Osteoblast (primary cell): ENCODE measurements at places on chromosomes 2 and 18. TPM values are rescaled to one million over a fixed set of nuclear protein-coding genes. Genes with fewer than 3 reads are reported as not detected.

The DCC gene
- under 0.01 TPM in 1 of 2 replicates, not detected in the other for total RNA-seq

GRCh38 chr2:38485734-38486133 lies 108.7 kb upstream of the ATL2 start:
- no peak for DNase-seq

GRCh38 chr18:45526114-45526841 lies 89.0 kb upstream of the SLC14A2 start:
- DNase-seq, result no peak

DNA sequence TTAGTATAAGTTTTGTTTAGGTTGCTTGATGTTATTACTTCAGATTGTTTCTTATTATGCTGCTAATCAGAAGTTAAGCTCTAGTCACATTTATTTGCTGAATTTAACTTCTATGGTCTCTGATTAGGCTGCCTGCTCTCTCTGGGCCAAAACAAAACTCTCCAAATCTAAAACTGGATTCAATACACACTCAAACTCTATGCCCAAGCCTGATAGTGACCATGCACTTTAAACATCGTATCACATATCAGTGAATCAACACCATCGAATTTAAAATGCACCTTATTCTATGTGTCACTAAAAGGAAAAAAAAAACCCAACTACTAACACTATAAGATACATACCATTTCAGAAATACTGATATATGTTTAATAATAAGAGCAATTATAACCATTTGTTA lies 76.9 kb upstream of the FRZB start:
- DNase-seq, result peak; percentile 14

DNA sequence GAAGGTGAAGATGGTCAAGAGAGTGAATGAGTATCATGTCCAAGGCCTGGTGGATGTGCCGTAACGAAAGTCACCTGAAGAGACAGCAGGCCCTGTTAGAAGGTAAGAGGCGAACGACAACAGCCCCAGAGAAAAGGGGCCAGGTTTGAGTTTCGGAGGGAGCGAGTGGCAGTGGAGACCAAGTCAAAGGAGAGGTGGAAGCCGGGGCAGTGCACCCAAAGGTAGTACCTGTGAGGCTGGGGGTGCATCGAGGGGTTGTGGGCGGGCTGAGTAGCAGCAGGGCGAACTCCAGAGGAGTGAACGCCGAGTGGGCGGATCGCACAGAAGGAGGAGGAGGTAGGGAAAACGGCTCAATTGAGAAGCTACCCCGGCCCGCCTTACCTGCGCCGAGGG lies 358 bp downstream of the USP37 start:
- DNase-seq, result no peak

DNA sequence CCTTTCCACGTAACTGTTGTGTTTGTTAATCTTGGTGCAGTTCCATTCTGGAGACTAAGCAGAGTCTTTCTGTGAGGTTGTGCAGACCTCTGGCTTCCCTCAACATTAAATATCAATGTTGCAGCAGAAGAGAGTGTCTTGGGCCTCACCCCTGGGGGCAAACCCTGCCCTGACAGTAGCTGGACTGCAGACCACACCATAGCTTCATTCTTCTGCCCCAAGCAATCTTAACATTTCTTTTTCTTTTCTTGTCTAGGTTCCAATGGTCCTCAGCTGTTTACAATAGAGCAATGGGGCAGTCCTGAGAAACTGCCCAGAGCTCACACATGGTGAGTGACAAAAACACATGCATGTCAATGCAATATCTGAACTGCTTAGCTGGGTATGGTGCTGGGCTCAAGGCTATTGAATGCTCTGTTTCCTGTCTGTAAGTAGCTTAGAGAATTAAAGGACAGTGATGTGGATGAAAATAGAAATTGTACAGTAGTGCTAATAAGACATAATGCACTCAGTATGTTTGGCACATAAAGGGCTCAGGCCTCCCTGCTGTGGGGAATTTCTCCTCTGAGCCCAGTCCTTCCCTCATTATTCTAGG lies 237.6 kb downstream of the ALPK2 start:
- no peak for DNase-seq

The TDRD15 gene
- total RNA-seq, result not detected in 2 replicates

- DNase-seq, result peak; percentile 79
Measured at GRCh38 chr2:237538001-237538720, 28.2 kb upstream of the PRLH start.

GRCh38 chr2:220966636-220967035 lies 605.5 kb downstream of the EPHA4 start:
- peak; percentile 29 for DNase-seq

DNA sequence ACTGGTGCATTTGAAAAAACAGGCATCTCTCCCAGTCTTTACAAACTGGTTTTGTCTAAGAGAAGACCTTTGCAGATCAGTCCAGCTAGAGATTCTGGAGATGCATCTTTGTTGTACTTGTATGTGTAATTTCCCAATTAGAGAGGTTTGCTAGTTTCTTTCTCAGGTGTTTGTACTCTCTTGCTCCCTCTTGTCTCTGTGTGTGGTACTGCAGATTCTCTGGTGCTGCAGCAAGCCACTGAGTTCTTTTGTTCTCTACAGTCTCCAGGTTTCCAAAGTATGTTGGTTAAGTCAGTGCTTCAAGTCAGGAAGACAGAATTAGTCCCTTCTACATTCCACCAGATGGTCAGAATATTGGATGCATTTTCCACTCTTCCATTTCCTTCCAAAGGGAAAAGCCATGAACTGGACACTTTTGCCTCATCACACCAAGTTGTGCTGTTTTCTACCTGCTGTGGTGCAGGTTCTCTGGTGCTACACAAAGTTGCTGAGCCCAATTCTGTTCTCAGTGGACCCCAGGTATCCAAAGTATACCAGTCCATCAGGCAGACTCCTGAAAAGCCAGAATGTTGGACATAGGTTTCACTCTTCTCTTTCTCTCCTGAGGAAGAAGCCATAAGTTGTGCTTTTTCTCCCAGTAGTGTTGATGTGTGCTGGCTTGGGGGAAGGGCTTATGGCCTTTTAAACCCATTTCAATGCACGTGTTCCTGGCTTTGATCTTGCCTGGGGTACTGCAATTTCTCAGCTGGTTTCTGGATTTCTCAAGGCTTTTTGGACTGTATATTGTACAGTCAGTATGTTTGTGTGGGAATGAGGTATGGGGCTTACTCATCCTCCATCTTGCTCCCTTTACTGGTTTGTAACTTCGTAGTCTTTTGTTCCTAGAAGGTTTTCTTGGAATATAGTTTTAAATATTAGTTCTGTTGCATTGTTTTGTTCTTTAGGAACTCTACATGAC lies 29.8 kb downstream of the EPC2 start:
- no peak for DNase-seq

The RAPH1 gene
- total RNA-seq, result 46.9 and 57.2 TPM in 2 replicates

DNA sequence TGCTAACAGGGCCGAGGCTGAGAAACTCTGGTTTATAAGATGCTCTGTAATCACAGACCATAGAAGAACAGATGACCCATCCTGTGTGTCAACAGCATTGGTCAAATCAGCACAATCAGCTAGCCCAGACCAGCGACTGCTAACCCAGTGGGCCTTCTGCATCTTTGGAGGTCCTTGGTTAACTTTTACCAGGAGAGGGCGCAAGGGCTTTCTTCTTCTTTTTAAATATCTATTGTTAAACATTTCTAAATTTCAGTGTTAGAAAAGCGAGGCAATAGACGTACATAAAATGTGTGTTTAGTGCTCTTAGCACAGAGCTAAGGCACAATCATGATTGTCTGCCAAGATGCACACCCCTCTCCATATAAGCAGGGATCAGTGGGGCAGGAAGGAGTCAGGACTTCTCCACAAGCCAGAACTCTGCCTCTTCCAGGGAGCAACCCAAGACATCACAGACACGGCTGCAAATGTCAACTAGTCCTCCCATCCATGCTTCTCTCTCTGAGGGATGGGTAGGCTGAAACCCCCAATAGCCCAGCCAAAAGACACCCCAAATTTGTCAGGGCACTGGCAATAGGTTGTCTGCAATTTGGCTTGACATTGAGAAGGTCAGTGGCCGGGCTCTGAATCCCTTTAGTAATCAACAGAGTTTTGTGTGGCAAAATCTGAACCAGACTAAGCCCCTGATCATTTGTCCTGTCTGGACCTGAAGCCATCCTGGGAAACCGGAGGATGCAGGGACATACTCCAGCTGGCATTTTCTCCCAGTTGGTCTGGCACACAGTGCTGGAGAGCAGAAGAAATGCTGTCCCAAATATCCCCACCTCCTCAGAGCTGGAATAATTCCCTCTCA lies 188.2 kb downstream of the BCL2 start:
- peak; percentile 69 for DNase-seq

The ZAP70 gene
- under 0.01 TPM in 2 replicates for total RNA-seq

- peak; percentile 92 for DNase-seq
Measured at GRCh38 chr2:9769171-9770005, 73.9 kb upstream of the TAF1B start.

The HRH4 gene
- total RNA-seq, result under 0.01 TPM in 2 replicates

DNA sequence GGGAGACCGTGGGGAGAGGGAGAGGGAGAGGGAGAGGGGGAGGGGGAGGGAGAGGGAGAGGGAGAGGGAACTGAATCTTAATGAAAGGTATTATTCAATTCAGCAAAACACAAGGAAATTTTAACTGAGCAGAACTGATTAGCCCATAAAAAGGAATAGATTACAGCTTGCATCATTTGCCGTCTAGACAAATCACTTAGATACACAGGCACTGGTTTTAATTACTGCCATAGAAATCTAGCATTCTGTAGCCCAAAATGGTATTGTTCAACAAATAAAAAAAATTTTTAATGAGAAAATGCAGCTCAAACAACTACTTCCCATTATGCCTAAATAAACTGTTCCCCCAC lies 7.9 kb upstream of the KCNF1 start:
- DNase-seq, result peak; percentile 69

DNA sequence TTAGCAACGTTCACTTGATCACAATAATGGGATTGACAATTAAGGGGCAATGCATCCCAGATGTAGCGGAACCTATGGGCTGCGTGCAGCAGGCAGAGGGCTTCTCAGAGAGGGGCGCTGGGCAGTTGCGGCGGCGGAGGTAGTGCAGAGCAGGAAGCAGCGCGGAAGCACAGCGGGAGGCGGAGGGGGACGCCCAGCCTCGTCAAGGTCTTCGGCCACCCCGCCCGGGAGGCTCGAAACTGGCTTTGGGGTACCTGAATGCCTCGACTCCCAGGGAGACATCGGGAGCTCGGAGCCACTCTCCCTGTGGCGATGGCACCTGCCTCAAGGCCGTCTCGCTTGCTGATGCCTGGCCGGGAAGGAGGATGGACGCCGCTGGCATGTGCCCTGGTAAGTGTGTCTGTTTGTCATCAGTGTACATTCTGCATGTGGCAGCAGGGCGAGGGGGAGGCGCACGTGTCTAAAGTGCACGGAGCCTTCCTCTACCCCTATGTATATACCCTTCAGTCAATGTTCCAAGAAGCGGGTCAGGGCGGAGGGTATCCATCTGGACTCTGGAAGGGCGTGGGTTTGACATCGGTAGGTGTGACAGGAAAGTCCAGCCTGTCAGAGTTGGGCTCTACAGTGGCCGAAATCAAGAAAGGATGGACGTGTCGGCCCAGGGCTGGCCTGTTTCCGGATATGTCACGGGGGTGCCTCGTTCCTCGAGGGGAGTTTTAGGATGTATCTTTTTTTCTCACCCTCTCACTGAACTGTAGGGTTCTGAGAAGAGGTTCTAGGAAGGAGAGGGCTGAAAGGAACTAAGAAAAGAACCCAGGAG lies 7.5 kb upstream of the SP9 start:
- peak; percentile 81 for DNase-seq

- peak; percentile 66 for DNase-seq
Measured at GRCh38 chr2:62369541-62370202, 136.3 kb downstream of the TMEM17 start.

GRCh38 chr2:12041236-12041635 lies 294.8 kb downstream of the LPIN1 start:
- DNase-seq, result no peak

DNA sequence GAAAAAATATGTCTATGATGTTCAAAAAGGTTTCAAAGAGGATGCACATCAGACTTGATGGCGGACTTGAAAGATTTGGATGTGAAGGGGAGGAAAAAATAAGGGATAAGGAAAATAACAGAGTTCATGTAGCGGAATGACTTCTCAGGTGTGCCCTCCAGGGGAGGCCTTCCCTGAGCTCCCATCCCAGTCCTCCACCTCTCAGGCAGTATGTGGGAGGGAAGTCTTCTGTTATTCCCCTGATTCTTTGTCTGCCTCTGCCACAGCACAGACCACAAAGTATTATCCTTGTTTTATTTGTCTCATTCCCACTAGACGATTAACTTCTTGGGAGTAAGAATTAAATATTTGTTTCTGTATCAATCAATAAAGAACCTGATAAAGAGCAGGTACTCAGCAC lies 17.7 kb downstream of the COL5A2 start:
- no peak for DNase-seq

DNA sequence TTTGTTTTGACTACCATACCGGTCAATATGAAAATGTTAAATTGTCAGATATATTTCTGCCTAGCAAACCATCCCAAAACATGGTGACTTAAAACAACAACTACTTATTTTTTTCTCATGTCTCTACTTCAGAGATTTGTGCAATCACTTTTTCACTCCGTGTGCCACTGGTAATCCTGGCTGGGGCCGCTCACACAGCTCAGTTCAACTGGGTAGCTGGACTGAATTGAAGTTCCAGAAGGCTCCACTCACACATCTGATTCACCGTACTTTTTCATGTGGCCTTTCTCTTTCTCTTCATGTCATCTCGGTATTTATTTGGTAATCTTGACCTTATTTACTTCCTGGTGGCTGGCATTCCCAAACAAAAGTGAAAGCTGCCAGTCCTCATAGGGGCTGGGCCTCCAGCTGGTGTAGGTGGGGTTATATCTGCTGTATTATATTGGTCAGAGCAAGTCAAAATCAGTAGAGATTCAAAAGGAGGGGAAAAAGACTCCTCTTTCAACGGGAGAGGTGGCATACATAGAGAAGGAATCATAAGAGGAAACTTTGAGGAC lies 513.9 kb upstream of the NXPH2 start:
- DNase-seq, result no peak

GRCh38 chr18:72830109-72830508 lies 37.7 kb downstream of the NETO1 start:
- DNase-seq, result no peak

DNA sequence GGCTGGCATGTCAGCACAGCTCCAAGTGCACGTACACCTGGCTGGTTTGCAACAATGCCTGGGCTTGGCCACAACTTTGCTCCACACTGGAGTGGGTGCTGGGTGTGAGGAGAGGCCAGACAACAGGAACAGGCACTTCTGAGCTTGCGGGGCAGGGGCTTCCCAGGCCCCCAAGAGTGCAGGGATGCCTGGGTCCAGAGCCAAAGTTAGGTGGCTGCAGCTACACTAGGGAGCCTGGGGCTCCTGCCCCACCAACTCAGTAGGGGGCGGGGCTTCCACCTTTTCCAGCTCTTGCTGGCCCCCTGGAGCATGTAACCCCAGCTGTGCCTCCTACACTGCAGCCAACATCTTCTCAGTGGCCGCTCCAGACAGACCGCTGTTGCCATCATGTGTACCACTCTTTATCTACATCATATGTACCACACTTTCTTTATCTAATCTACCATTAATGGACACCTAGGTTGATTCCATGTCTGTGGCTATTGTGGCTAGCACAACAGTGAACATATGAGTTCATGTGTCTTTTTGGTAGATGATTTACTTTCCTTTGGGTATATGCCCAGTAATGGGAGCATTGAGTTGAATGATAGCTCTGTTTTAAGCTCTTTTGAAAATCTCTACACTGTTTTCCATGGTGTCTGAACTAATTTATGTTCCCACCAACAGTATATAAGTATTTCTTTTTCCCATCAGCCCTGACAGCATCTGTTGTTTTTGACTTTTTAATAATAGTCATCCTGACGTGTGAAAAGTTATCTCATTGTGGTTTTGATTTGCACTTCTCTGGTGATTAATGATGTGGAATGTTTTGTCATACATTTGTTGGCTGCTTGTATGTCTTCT lies 87.9 kb downstream of the ZNF804A start:
- DNase-seq, result peak; percentile 9

The PIKFYVE gene
- 52.7 and 57.9 TPM in 2 replicates for total RNA-seq

GRCh38 chr18:42178376-42179080 lies 223.5 kb downstream of the PIK3C3 start:
- no peak for DNase-seq

- DNase-seq, result no peak
Measured at GRCh38 chr2:207163756-207164005, 2.1 kb downstream of the KLF7 start.
